ENCODE measurements at places on chromosomes 5 and 9.

- no peak for DNase-seq
These were observed 10.5 kb downstream of the FAM81B start for GRCh38 chr5:95401626-95402025.

DNA sequence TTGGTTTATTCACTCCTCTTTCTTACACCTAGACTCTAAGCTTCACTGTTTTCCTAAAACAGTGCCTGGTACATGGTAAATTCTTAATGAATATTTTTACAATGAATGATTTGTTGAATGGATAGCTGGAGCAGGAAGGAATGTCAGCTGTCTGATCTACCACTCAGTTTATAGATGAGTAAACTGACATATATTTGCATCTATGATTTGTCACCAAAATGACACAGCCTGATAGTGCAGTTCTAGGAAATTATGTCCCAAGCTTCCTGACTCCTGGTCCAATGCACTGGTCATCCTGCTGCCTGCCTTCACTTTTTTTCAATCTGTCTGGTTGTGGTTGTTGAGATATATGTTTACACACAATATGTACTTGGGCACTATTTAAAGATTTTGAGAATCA is 651.7 kb upstream of the WWC1 start:
- no peak for DNase-seq

GRCh38 chr9:129403779-129404620 is 216.9 kb downstream of the C9orf50 start:
- no peak for DNase-seq

GRCh38 chr5:100890461-100891008 is 12.5 kb downstream of the ST8SIA4 start:
- DNase-seq, result no peak

DNA sequence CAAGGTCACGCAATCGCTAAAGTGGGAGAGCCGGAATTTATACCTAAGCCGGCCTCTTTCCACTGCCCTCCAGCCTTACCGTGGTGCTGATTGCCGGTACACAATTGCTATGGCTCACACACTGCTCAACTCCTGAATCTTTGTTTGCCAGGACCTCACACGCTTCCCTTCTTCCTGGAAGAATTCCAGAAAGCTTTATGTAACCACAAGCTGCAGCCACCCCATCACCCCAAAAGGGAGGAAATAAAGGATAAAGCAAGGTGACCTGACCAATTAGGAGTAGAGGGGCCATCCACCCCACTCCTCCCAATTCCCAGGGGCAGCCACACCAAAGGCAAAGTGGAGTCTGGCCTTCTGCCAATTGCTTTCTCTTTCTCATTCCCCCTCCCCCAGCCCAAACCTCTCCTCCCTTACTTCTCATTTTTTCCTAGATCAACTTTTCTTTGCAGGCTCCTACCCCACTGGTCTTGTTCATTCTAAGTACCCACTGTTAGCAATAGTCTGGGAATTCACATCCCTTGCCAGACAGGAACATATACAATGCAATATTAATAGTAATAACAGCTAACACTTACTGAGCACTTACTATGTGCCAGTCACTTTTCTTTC is 18.0 kb upstream of the CDC23 start:
- no peak for DNase-seq

DNA sequence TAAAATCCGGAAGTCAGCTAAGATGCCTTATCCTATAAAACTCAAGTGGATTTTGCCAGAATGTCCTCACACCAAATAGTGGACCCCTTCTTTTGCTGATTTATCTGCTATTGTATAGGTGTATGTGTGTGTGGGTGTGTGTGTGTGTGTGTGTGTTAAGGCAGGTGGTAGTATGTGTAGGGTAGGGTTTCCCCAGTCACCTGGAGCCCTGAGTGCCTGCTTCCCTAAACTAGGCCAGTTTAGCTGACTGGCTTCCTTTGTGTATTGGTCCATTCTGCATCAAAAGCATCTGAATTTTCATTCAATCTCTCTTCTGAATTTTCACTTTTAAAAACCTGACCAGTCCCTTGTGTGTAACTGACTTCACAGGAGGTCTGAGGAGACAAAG is 42.2 kb upstream of the LCP2 start:
- no peak for DNase-seq

DNA sequence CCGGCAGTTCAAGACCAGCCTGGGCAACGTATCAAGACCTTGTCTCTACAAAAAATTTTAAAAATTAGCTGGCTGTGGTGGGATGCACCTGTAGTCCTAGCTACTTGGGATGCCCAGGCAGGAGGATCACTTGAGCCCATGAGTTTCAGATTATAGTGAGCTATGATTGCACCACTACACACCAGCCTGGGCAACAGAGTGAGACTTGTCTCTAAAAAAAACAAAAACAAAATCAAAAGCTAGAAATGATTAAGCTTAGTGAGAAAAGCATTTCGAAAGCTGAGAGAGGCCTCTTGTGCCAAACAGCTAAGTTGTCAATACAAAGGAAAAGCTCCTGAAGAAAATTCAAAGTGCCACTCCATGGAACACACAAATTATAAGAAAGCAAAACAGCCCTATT is 4.8 kb downstream of the FAM151B start:
- DNase-seq, result no peak

DNA sequence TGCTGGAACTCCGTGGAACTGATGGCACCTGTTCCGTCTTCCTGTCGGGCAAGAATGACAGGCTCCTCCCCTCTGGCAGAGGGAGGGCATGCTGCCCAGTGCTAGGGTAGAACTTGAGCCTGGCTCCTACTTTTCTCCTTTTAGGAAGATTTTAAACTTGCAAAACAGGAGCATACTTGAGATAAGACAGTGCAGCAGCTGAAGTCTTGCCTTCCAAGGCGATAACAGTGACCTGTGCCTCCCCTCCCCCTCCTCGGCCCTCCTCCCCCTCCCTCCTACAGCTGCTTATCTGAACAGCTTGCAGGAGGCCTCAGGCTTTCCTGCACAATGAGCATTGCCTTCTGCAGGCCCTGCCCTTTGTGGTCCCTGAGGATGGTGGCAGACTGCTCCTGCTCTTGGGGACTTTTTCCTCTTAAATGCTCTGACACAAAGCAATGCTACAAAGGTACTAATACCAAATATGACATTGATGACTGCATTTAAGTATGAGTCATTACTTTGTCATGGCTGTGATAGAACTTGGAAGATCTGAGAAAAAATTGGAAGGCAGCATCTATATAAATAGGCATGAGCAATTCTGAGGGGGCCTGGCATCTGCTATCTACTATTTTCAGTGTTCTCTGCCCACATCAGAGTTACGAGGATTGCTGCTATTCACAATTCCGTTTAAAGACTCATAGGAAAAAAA is 2.0 kb downstream of the GADD45G start:
- DNase-seq, result no peak

DNA sequence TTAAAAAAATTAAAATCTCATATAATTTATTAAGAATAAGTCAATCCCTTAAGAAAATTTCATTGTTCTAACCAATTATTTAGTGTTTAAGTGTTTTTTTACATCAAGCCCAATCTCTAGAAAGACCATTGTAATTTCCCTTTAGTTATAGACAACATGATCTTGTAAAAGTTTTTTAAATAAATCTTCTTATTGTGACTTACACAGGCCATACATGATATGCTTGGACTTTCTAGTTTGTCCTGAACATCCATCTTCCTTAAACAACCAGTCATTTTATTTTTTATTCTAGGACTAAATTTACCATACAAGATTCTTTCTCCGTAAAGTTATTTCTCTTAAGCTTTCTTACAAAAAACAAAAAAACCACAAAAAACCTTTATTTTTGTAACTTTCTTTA is 126.5 kb upstream of the MAST4 start:
- no peak for DNase-seq

DNA sequence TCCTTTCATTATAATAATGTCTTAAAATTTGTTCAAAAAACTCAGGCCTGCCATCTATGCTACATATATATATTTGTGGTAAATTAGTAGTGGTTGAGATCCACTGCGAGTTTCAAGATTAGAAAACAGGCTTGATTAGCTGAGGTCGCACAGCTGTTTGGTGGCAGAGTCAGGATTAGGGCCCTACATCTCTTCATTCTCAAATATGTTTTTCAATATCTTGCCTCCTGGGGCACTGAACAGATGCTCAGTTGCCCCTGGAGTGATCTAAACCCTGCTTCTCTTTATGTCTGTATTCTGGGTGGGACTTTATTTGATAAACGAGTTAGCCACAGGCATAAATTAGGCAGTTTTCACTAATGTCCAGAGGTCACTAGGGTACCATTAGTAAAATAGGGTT is 27.8 kb upstream of the CEP120 start:
- DNase-seq, result no peak

Data from stimulated activated CD8-positive, alpha-beta memory T cell treated with anti-CD3 and anti-CD28 coated beads, Interleukin-2, amount 100 ng/mL, for 1 hour (primary cell).